AG08395 (cell line): ENCODE measurements at places on chromosomes 5 and 9.

GRCh38 chr5:42514754-42515153 lies 91.5 kb downstream of the GHR start:
- DNase-seq: no peak

GRCh38 chr5:153831973-153832372 lies 206.7 kb downstream of the FAM114A2 start:
- DNase-seq: peak; percentile 21

DNA sequence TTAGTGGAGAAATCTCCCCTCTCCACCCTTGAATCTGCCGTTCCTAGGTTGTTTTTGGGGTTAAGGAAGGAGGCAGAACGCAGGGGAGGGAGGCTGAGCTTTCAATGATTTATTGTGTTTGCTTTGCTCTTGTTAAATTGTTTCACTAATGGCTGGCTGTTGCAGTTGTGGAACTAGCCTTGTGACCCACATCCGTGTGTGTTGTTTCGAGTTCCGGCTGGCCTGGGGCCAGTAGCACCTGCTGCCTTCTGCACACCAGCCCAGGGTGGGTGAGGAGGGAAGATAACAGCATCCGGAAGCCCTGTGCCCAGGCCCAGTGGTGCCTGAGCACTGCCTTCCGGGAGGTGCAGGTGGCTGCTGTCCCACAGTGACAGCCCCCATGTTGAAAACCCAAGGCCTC lies 3.6 kb downstream of the ERGIC1 start:
- no peak for DNase-seq

- peak; percentile 37 for DNase-seq
These were observed 19.6 kb downstream of the ITGA2 start for GRCh38 chr5:53008751-53009150.

- no peak for DNase-seq
These were observed 18.8 kb downstream of the C5orf52 start for GRCh38 chr5:157689942-157690689.

DNA sequence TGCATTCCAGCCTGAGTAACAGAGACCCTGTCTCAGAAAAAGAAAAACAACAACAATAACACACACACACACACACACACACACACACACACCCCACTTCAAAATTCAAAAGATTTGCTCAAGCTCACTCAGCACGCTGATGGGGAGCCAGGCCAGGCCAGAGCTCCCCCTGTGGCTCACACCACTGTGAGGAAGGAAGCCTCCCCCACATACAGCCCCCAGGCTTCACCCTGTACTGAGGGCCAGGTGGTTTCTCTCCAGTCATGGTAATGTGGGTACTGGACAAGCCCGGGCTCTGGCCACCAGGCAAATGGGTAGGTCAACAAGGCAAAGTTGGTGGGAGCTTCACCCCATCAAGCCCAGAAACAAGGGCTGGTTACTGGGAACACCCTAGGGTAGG lies 19.0 kb downstream of the ATOX1 start:
- DNase-seq: no peak
